ENCODE measurements at places on chromosomes 5 and 9.
A peak's percentile ranks its signal among the peaks of the same experiment; 100 is the strongest.

GRCh38 chr9:764105-764524 lies 77.4 kb upstream of the DMRT1 start:
- H3K4me3 ChIP-seq = no peak overlapping the region
- no peaks in the 10 kb centered on the region for H3K27me3 ChIP-seq
- H3K4me1 ChIP-seq = peaks cover 4% of the 10 kb centered on the region
- no peak overlapping the region for H3K27ac ChIP-seq
- H3K36me3 ChIP-seq = no peaks in the 10 kb centered on the region
- peak; percentile 91 for DNase-seq

DNA sequence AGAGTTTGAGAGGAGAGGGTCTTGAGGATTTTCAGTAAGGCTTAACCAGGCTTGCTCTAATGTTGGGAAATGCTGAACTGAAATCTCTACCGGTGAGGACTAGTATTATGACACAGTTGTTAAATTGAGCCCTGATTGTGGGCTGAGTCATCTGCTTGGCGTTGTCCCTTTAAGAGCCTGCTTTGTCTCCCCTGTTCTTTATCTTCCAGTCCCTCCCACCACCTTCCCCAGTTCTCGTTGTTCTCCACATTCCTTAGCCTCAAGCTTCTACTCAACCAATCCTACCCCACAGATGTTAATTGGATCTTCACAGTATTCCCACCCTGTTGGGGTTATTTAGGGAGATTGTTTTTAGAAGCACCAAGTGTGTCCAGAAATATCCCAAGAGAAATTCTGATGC lies 57.6 kb downstream of the ANKRD55 start:
- H3K36me3 ChIP-seq = no peaks in the 10 kb centered on the region
- H3K27me3 ChIP-seq = no peaks in the 10 kb centered on the region
- DNase-seq = no peak
- H3K27ac ChIP-seq = no peak overlapping the region
- H3K4me3 ChIP-seq = no peak overlapping the region
- peaks cover 19% of the 10 kb centered on the region for H3K4me1 ChIP-seq

GRCh38 chr5:124973661-124974060 lies 227.2 kb upstream of the ZNF608 start:
- H3K36me3 ChIP-seq = no peaks in the 10 kb centered on the region
- no peak overlapping the region for H3K27ac ChIP-seq
- no peak for DNase-seq
- no peaks in the 10 kb centered on the region for H3K27me3 ChIP-seq
- no peaks in the 10 kb centered on the region for H3K4me1 ChIP-seq

GRCh38 chr5:142600611-142601358 lies 85.1 kb downstream of the FGF1 start:
- DNase-seq = no peak
- peaks cover 4% of the 10 kb centered on the region for H3K27me3 ChIP-seq
- H3K27ac ChIP-seq = no peak overlapping the region
- no peaks in the 10 kb centered on the region for H3K36me3 ChIP-seq

GRCh38 chr5:178223196-178223773 lies 9.3 kb downstream of the PHYKPL start:
- no peaks in the 10 kb centered on the region for H3K27me3 ChIP-seq
- H3K27ac ChIP-seq = no peak overlapping the region
- DNase-seq = no peak

GRCh38 chr5:21806943-21807342 lies 1046.2 kb downstream of the CDH12 start:
- DNase-seq = peak; percentile 31
- H3K4me3 ChIP-seq = no peak overlapping the region
- H3K4me1 ChIP-seq = no peaks in the 10 kb centered on the region
- H3K27ac ChIP-seq = no peak overlapping the region
- no peaks in the 10 kb centered on the region for H3K27me3 ChIP-seq

- H3K36me3 ChIP-seq = peaks cover 17% of the 10 kb centered on the region
- no peak overlapping the region for H3K27ac ChIP-seq
- peaks cover 14% of the 10 kb centered on the region for H3K27me3 ChIP-seq
- no peak for DNase-seq
These were observed 62.2 kb downstream of the OSTF1 start for GRCh38 chr9:75150512-75150911.

GRCh38 chr5:23448627-23449026 lies 58.8 kb upstream of the PRDM9 start:
- no peaks in the 10 kb centered on the region for H3K4me1 ChIP-seq
- DNase-seq = no peak
- H3K27ac ChIP-seq = no peak overlapping the region
- H3K36me3 ChIP-seq = no peaks in the 10 kb centered on the region

DNA sequence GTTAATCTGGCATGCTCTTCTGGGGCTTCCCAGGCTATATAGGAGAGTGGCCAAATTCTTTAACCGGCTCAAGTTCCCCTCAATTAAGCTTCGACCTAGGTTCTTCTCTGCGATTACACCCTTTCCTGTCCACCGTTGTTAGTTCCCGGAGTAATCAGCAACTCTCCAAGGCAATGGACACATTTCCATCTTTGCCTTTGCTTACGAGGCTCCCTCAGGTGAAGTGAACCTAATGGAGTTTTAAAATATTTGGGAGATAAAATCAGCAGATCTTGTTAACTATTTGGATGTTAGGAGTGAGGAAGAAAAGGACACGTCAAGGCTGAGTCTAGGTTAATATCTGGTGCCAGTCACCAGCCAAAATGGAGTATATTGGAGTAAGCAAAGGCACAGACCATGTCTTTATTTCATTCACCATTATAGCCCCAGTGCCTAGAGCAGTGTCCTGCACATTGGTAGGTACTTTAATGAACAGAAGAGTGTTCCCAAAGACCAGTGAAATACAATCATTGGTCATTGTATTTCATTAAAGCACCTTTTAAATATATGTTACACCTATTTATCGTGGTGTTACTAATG lies 515 bp downstream of the UTP15 start:
- H3K27me3 ChIP-seq = no peaks in the 10 kb centered on the region
- DNase-seq = peak; percentile 6
- peaks cover 12% of the 10 kb centered on the region for H3K36me3 ChIP-seq
- peaks cover 25% of the 10 kb centered on the region for H3K4me1 ChIP-seq
- H3K27ac ChIP-seq = peak overlapping the region; percentile 99

- H3K4me1 ChIP-seq = no peaks in the 10 kb centered on the region
- no peak overlapping the region for H3K4me3 ChIP-seq
- no peaks in the 10 kb centered on the region for H3K27me3 ChIP-seq
- no peaks in the 10 kb centered on the region for H3K36me3 ChIP-seq
These were observed 144.6 kb upstream of the SGCD start for GRCh38 chr5:156182174-156182967.

DNA sequence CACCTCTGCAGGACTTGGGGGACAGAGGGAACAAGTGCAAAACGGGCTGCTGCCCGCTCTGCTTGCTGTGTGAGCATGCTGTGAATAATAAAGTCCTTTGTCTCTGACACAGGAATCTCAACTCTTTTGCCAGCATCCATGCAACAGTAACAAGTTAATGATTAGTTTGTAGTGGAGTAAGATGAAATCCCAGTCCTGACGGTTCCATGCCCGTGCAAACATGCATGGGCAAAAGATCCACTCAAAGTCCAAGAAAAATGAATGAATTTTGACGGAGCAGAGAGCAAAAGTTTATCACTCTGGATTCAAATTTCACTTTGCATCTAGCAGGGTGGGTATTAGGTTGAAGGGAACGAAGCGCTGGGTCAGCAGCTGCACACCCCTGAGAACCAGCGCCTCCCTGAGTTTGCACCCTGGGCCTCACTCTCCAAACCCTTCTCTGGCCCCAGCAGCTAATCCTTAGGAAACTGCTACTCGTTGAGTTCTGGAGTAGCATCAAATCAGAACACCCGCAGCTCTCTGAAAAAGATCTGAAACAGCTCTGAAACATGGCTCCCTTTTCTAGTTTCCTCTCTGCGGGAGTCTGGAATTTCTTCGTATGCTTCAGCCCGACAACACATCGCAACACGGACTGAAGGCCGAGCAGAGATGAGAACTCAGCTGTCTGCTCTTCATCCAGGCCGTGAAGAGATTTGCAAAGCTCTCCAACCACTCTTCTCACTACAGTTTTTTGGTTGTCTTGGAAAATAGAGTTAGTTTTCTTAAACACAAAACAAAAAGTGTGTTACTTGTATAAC lies 45.6 kb upstream of the RUFY1 start:
- no peak for DNase-seq
- H3K27ac ChIP-seq = no peak overlapping the region
- H3K36me3 ChIP-seq = no peaks in the 10 kb centered on the region
- H3K4me1 ChIP-seq = peaks cover 15% of the 10 kb centered on the region
- H3K4me3 ChIP-seq = no peak overlapping the region

DNA sequence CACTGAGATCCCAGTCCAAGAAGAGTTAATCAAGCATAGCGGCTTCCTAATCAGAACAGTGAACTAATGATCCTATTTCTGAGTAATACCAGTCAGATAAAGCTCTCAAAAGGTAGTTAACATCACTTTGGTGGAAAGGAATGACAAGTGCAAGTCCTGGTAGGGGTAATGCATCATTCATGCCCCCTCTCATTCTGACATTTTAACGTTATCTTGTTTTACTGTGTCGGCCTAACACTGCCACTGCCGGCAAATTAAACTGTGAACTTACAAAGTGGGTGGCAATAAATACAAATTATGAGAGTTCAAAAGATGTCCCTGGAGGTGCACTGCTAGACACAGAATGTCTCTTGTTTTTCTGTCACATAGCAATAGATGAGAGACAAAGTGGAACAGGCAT lies 131.6 kb downstream of the EBF1 start:
- no peak overlapping the region for H3K27ac ChIP-seq
- H3K4me1 ChIP-seq = peaks cover 4% of the 10 kb centered on the region
- H3K4me3 ChIP-seq = no peak overlapping the region
- H3K27me3 ChIP-seq = no peaks in the 10 kb centered on the region
- DNase-seq = no peak
- H3K36me3 ChIP-seq = no peaks in the 10 kb centered on the region

GRCh38 chr5:109413458-109413857 lies 3.7 kb upstream of the PJA2 start:
- H3K27me3 ChIP-seq = no peaks in the 10 kb centered on the region
- peaks cover 12% of the 10 kb centered on the region for H3K4me1 ChIP-seq
- no peak overlapping the region for H3K4me3 ChIP-seq
- peak; percentile 59 for DNase-seq
- peak overlapping the region; percentile 4 for H3K27ac ChIP-seq

GRCh38 chr9:31065691-31066090 lies 1318.8 kb upstream of the ACO1 start:
- no peaks in the 10 kb centered on the region for H3K36me3 ChIP-seq
- no peak overlapping the region for H3K27ac ChIP-seq
- H3K4me1 ChIP-seq = no peaks in the 10 kb centered on the region
- H3K27me3 ChIP-seq = no peaks in the 10 kb centered on the region
- DNase-seq = no peak
- no peak overlapping the region for H3K4me3 ChIP-seq

Data from common myeloid progenitor, CD34-positive (primary cell).